Stimulated activated naive CD8-positive, alpha-beta T cell treated with anti-CD3 and anti-CD28 coated beads, Interleukin-15, Interleukin-2, amounts not matched to agents 100 U/mL and 50 U/mL, for 24 hours (primary cell): ENCODE measurements at places on chromosomes 7 and 10.

- no peak for DNase-seq
Measured at GRCh38 chr10:46198516-46198915, 88.3 kb upstream of the ANTXRL start.

- no peak for DNase-seq
Measured at GRCh38 chr10:102312683-102313082, 67.4 kb downstream of the GBF1 start.

GRCh38 chr10:7260412-7260900 is 150.4 kb downstream of the SFMBT2 start:
- DNase-seq: no peak

GRCh38 chr10:117617659-117618058 is 75.1 kb downstream of the EMX2 start:
- no peak for DNase-seq

- DNase-seq: no peak
Measured at GRCh38 chr7:130286881-130287280, 6.1 kb upstream of the CPA4 start.

- no peak for DNase-seq
Measured at GRCh38 chr7:43516581-43517342, 66.1 kb upstream of the STK17A start.

DNA sequence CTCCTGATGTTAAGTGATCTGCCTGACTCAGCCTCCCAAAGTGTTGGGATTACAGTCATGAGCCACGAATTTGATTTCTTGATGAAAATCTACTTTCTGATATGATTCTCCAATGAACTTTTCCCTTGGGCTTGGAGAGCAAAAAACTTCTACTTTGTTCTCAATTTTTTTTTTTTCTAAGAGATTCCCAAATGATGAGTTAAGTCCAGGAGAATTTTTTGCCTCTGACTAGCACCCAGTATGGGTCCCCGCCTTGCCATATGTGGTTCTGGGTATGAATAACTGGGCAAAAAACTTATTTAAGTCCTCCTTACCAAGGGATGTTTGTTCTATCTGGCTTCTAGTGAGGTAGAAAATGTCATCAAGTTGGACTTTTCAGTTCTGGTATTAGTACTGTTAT is 147.9 kb upstream of the LYZL1 start:
- DNase-seq: no peak

GRCh38 chr7:159145490-159145855 is 806 bp upstream of the VIPR2 start:
- DNase-seq: no peak

GRCh38 chr7:42548816-42549611 is 312.0 kb upstream of the GLI3 start:
- no peak for DNase-seq

DNA sequence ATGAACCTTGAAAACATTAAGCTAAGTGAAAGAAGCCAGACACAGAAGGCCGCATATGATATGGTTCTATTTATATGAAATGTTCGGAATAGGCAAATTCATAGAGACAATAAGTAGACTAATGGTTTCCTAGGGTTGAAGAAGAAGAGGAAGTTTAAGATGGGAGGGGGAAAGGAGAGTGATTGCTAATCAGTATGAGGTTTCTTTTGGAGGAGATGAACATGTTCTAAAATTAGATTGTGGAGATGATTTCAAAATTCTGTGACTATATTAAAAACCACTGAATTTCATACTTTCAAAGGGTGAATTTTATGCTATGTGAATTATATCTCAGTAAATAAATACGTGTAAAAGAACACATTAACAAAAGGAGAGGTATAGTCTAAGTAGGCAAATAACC is 176.4 kb upstream of the HPS1 start:
- no peak for DNase-seq

- no peak for DNase-seq
Measured at GRCh38 chr10:31927565-31927883, 1.1 kb downstream of the ARHGAP12 start.

- no peak for DNase-seq
Measured at GRCh38 chr7:39153647-39154046, 175.9 kb downstream of the POU6F2 start.

- no peak for DNase-seq
Measured at GRCh38 chr7:5357951-5358350, 65.7 kb downstream of the TNRC18 start.
